ENCODE measurements at places on chromosomes 4 and X. TPM values are rescaled to one million over a fixed set of nuclear protein-coding genes. Genes with fewer than 3 reads are reported as not detected.

- DNase-seq: no peak
These were observed 24.8 kb downstream of the HMX1 start for GRCh38 chr4:8846826-8847225.

GRCh38 chr4:144557404-144557803, 88.6 kb upstream of the HHIP start:
- DNase-seq: no peak

Gene KIT
- 49.1 TPM for total RNA-seq

- DNase-seq: no peak
These were observed 361.9 kb downstream of the PCDH19 start for GRCh38 chrX:100048156-100048555.

DNA sequence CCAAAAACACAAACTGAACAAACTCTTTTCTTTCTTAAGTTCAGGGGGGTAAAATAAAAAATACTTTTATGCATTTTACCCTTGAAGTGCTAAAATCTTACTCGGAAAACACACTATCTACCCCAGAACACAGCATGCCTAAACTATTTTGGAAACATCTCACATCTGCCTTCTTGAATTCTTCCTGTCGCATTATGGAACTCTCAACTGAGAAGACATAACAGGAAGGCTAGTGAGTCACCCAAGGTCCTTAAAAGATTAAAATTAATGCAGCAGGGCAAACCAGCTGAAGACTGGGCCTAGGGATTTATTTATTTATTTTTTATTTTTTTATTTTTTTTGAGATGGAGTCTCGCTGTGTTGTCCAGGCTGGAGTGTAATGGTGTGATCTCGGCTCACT, 208.2 kb downstream of the APBB2 start:
- no peak for DNase-seq

DNA sequence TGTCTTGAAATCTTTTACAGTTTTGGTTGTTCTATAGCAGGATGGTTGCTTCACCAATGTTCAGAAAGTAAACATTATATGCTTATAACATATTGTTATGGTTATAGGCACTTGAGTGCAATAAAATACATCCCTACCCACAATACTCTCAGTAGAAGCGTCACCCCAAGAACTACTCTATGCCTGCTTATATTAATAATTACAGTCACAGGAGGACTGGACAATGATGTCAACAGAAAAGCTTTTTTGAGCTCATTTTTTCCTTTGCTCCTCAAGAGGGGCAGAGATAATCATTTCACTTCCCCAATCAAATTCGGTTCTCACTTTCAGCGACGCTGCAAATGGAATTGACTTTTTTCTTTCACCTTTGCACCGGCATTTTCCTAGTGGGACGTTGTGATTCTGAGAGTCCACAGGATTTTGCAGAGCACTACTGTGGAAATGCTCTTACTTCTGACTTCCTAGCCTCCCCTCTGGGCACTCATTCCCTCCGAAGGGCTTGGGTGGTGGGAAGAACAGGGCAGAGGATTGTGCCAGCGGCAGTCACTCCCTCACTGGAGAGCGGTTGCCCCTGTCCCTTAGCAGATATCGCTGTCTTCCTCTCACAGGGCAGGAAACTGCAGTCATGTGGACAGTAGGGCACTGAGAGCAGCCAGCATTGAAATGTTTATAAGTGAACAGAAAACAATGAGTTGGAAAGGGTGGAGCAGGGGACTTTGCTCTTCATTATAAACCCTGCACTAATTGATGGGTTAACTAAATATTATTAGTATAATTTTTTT, 24.9 kb upstream of the SGMS2 start:
- DNase-seq: no peak

- no peak for DNase-seq
These were observed 61.6 kb upstream of the VAMP7 start for GRCh38 chrX:155819525-155819924.

Gene XAGE1A
- total RNA-seq: not detected

- no peak for DNase-seq
These were observed 244 bp downstream of the EIF2S3 start for GRCh38 chrX:24055043-24055356.

Gene MAPK10
- 2.0 TPM for total RNA-seq

Gene MAGEA1
- not detected for total RNA-seq

GRCh38 chrX:135302269-135302873, 6.9 kb upstream of the ETDC start:
- DNase-seq: no peak

DNA sequence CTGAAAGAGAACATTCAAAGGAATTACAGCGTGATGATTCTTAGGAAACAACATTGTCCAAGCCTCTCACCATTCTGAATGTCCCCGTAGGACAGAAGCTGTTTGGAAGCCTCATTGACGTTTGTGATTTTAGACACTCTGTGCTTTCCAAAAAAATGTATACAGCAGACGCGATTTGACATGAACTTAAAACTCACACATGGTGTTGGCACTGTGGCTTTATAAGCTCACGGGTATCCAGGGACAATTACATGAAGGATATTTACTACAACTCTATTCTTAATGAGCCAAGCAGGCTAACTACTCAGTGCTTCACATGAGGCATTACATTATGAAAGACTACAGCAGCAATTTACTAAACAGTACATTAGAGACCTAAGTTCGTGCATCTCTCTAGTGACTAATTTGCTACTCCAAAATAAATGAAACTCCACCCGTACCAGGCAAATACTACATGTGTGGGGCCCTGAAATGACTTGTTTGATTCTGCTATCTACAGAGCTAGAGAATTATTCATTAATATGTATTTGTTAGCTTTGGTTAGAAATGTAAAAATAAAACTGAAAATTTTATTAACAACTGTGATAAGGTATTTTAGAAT, 620.7 kb downstream of the SPRY1 start:
- no peak for DNase-seq

DNA sequence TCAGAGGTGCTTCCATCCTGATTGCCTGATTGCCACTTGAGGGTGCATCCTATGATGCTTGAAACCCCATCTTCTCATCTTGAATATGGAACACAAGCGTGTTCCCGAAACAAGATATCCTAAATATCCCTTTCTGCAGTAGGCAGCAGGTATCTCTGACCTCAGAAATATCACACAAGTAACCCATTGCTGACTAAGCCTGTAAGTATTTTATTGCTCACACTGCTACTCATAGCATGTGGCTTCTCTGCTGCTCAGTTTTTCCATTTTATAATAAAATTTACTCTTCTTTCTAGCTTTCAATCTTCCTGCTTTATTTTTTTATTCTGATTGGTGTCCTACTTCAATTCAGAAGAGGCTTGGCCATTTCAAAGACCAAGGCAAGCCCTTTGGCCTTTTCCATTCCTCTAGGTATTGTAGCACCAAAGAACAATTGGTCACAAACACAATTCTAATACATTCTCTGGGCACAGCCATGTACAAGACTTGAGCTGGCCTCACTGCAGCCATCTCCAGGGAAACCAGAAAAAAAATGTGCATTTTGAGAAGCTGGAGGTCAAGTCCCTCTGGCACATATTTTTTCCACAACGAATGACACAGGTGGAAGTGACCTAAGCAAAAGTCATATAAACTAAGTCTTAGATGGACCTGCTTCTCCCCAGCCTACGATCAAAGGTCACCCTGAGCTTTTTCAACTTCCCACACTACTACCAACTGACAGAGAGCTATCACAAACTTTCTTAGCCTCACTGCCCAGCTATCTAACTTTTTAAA, 107.0 kb downstream of the OR13H1 start:
- DNase-seq: no peak

Gene LUZP4
- total RNA-seq: not detected

Gene TENM3
- total RNA-seq: 29.7 TPM

- DNase-seq: no peak
These were observed 1022.4 kb upstream of the DIAPH2 start for GRCh38 chrX:95662200-95662599.

GRCh38 chr4:48546336-48546735, 56.3 kb downstream of the ZAR1 start:
- peak; percentile 24 for DNase-seq

DNA sequence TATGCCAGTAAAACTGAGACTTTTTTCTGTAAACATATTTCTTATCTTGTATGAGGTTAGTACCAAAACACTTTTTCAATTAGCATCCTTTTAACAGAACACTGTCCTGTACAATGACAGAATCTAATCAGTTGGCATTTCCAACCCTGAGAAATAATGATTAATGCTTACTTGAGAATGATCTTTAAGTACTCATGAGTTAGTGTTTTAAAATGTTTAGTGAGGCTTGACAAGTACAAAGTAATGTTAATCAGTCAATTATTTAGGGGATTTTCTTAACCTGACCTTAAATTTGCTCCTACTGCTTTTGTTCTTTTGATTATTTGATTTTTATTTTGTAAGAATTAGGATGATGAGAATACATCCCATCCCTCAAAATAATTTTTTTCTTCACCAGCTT, 496.5 kb downstream of the RPA4 start:
- no peak for DNase-seq

- no peak for DNase-seq
These were observed 182.2 kb downstream of the BMPR1B start for GRCh38 chr4:94939791-94940519.

GRCh38 chr4:78162821-78163220, 105.7 kb downstream of the FRAS1 start:
- DNase-seq: no peak

DNA sequence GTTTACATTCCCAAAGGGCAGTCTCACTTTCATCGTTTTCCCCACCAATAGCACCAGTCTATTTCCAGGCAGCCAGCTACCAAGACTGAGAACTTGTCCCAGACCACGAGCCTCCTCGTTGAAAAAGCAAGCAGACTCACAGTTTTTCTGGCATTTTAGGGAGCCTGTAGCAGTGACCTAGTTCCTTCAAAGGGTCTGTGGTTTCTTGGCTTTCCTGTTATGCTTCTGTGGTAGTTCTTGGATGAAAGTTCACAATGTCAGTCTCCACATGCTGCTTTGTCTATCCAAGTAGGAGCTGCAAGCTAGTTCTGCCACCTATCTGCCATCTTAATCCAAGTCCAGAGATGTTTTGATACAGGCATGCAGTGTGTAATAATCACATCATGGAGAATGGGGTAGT, 151.6 kb upstream of the ZC4H2 start:
- no peak for DNase-seq

- DNase-seq: no peak
These were observed 68.8 kb upstream of the BLTP1 start for GRCh38 chr4:122083351-122083750.

Gene ADGRG2
- not detected for total RNA-seq

- DNase-seq: no peak
These were observed 802.5 kb upstream of the AGA start for GRCh38 chr4:178244785-178245184.

Gene AKAP4
- not detected for total RNA-seq

DNA sequence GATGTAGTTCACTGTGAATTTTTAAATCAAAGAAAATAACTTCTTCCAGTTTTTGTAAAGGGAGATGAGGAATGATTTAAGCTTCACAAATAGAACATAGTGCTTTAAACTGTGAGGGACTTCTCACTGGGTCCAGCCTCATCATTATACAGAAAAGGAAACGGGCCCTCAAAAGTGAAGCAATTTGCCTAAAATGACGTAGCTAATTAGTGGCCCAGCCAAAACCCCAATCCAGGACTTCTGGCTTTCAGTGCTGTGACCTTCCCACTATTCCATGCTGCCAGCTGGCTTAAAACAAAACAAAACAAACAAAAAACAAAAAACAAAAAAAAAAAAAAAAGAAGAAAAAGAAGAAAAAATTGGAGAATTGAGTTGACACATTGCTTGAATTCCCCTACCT, 45.0 kb upstream of the STOX2 start:
- DNase-seq: no peak

Gene IBSP
- not detected for total RNA-seq

Gene WAS
- total RNA-seq: 2.7 TPM

- DNase-seq: no peak
These were observed 26.7 kb downstream of the ZNF330 start for GRCh38 chr4:141247430-141247780.

Gene RAB33A
- 4.1 TPM for total RNA-seq

DNA sequence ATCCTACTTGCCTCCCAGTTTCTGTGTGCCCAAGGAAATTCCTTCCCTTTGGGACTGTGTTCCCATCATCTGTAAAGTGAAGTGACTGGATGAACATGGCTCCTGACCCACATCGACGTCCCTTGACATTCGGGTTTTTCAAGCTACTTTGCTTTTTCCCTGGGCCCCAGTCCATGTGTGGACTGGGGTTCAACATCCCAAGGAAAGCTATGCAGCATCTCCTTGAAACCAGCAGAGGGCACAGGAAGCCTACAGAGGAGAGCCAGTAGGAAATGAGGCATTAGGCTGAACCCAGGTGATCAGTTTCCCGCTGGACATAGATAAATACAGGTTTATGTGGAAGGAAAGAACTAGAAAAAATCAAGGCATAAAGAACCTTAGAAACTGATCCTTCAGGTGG, 145.1 kb upstream of the ARHGEF9 start:
- peak; percentile 7 for DNase-seq

Gene RIBC1
- 0.97 TPM for total RNA-seq

Gene PGAM4
- not detected for total RNA-seq

GRCh38 chrX:9619581-9619980, 146.1 kb downstream of the GPR143 start:
- no peak for DNase-seq

GRCh38 chr4:82524570-82525152, 37.1 kb downstream of the TMEM150C start:
- no peak for DNase-seq

All from endothelial cell (in vitro differentiated cells).